Left forelimb (tissue), 1 donor: ENCODE measurements at places on chromosomes 7 and 10.

DNA sequence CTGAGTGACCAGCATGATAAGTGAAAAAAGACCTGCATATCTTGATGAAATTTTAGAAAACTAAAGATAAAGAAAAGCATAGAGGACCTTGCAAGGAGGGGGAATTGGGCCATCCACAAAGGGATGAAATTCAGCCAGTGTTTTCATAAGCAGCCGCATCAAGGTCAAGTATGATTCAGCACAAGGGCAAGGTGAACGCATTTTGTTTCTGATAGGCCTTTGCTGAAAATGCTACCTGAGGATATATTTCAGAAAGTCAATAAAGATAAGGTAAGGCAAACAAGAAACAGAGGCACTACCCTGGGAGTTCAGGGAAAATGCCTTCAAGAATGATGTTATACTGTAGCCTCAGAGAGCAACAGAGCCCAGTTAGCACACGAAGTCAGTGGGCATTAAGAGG lies 55.0 kb upstream of the SHH start:
- no peak for DNase-seq

DNA sequence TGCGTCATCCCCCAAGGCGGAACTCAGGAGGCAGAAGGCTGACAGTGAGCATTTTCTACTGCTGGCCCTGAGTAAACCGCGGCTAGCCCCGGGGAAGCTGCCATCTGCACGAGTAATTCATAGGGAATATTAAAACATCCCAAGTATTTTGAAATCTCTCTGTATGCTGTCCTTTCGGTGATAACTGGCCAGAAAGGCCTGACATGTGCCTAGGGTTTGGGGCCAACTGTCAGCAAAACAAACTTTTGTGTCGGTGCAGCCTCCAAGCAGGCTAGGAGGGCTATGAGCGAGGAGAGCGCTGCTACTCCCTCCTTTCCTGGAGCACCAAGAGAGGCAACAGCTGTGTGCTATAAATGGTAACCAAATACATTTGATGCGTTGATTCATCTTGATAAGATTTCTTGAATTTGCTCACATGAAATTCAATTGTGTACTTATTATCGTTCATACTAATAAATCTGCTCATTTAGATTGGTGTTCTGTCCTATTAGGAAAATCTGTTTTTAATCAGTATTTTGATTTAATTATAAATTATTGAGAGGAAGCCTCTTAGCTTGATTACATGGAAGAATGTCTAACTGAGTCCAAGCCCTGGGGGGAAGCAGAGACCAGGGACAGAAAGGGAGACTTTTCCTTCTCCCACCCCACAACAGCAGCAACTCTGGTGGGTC lies 124.4 kb upstream of the NPS start:
- no peak for DNase-seq

DNA sequence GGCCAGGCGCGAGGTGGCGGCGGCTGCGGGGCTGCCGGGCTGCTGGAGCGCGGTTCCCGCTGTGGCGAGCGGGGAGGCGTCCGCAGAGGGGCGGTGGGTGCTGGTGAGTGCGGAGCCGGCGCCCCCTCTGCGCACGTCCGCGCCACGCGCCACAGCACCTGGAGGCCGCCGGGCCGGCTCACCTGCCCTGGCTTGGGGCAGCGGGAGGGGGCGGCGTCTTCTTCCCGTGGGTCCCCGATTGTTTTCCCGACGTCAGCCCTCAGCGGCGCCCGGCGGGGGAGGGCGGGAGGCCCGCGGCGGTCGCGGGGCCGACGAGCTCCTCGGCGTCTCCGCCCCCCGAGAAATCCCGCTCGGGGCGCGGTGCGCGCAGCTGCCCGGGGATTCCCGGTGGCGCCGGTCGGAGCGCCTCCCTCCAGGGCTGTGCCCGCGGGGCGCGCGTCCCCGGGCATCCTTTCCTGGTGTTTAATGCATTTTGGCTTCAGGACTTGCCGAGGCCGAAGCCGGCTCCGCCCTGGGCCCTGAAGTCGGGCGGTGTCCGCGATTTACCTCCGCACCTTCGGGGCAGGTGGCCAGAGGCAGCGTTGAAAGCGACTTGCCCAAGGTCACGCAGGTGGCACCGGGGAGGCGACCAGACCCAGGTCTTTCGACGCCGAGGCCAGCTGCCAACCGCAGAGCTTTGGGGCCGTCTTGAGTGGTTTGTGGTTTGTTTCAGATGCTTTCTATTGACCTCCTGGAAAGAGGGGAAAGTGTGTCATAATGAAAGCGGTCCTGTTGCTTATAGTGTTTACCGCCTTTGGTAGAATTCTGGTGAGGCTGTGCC lies 561 bp downstream of the PLEKHA1 start:
- no peak for DNase-seq

DNA sequence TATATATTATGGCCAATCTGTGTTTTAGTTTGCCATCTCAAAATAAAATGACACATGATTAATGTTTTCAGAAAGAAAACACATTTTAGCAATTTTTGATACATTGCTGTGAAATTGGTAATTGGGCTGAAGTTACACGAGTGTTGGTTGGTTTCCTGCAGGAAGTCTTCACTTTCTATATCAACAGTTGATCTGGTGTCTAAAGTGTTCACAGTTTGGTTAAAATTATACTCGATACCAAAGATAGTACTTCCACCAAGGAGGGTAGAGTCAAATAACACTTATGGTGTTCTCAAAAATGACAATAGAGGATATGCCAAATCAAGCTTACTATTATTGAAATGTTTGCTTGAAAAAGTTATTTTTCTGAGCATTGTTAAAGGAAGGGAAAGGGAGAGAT lies 120.3 kb upstream of the GLCCI1 start:
- no peak for DNase-seq

GRCh38 chr7:6228361-6229229 lies 43.8 kb downstream of the CYTH3 start:
- DNase-seq, result no peak

DNA sequence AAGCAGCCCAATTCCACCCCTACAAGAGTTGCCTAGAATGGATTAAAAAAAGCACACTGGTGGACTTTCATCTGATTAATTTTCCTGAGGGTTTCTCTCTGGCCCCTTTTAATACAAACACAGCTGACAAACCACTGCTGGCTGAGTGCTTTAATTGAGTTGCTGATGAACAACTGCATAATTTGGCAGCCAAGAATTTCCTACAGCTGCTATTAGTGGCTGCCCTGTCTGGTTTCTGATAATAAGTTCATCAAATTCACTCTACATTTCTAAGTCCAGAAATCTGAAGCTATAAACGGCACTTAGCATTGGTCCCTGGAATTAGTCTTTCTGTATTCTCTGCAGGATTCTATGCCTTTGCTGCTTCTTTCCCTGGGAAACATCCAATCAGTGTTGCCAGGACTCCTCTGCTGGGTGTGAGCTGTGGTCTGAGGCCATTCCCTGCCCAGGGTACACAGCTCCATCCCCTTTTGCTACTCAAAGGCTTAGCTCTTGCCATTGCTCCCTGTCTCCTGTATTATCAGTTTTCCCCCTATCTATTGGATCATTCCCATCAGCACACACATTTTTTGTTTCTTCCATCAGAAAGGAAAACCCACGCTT lies 110.6 kb downstream of the LSM5 start:
- DNase-seq, result no peak

DNA sequence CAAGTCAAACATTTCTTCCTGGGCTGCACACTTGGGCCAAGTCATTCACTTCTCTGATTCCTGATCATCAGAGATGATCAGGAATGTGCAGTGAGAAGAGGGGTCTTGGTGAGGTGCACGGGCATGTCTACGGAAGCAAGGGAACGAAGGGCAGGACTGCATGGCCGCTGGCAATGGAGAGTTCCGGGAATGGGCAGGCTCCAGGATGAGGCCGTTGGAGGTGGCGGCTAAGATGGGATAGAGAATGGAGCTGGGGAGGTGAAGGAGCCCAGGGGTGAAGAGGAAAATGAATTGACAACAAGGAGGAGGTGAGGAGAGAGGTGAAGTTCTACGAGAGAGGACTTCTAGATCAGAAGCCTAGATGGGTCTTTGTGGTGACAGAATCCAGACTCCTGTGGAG lies 260.0 kb downstream of the GRID1 start:
- no peak for DNase-seq

DNA sequence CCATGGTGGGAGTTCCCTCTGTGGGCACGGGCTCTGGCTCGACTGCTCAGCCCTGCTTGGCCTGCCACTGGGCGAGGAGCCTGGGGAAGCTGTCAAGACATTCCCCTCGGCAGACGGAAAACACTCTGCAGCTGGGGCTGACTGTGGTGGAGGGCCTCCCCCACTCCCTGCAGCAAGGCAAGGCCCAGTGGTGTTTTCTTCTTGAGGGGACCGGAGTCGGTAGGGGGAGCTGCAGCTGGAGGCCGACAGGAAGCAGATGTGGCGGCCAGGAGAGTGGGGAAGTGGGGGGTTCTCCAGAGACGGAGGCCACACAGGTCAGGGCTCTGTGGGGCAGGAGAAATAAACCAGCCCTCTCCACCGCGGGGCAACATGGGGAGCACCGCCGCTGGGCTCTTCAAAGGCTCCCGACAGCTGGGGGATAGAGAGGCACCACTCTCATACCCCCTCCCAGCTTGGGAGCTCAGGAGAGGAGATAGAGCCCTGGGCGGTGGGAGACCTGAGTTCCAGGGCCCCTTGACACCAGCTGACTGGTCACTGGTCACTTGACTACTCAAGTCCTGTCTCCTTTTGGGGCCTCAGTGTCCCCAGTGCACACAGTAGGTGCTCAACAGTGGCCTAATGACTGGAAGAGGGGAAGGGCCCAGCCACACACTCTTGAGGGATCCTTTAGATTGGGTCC lies 43.4 kb downstream of the PPIF start:
- DNase-seq, result peak; percentile 60

DNA sequence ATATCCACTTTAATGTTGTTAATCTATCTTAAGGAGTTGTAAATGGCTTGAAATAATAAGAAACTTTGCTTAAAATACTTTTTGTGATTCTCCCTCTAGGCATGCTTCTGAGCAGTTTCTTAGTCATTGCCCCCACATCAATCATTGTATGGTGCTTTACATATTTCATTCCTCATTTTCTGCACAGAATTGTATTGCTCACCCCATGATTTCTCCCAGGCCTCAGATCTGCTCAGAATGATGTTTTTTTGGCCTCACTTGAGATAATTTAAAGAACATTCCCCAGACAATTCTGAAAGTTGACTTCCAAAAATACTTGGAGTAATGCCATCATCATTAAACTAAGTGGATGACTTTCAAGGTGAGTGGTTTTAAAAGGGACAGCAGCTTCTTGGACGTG lies 82.1 kb upstream of the PRPS1L1 start:
- DNase-seq, result no peak

DNA sequence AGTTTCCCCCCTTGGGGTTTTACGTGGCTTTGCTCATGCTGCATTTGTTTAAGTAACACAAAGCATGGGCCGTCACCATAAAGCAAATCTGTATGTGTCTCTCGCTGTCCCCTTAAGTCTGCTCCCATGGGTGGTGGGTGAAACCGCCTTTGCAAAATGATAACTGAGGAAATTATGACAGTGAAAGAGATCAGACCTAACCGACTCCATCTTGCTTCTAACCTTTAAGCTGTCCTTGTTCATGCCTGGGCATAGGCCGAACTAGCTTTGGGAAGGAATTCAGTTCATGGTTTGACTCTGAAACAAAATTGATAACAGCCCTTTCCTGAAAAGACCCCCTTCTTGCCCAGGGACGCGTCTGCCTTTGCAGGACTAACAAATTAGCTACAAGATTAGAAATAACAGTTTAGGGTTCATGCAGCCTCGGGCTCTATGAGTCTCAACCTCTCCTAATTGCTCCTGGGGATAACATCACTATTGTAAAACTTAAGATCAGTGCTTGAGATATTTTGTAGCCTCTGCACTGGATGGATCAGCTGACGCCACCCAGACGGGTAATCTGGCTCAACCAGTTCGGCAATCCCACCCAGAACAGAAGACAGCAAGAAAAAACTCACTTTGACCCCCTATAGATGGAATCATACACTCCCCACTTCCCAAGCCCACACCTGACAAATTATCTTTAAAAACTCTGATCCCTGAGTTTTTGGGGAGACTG lies 623.7 kb downstream of the TYW1 start:
- no peak for DNase-seq

DNA sequence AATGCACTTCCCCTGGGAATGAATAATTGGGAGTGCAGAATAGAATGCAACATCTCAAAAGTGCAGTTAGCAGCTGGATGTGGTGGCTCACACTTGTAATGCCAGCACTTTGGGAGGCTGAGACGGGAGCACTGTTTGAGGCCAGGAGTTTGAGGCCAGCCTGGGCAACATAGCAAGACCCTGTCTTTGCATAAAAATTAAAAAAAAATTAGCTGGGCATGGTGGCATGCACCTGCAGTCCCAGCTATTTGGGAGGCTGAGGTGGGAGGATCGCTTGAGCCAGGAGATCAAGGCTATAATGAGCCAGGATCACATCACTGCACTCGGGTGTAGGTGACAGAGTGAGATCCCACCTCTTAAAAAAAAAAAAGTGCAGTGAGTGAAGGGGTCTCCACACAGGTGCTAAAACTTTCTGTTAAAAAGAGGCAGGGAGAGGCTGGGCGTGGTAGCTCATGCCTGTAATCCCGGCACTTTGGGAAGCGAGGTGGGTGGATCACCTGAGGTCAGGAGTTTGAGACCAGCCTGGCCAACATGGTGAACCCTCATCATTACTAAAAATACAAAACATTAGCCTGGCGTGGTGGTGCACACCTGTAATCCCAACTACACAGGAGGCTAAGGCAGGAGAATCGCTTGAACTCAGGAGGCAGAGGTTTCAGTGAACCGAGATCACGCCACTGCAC lies 13.5 kb upstream of the ZMIZ1 start:
- DNase-seq, result no peak

DNA sequence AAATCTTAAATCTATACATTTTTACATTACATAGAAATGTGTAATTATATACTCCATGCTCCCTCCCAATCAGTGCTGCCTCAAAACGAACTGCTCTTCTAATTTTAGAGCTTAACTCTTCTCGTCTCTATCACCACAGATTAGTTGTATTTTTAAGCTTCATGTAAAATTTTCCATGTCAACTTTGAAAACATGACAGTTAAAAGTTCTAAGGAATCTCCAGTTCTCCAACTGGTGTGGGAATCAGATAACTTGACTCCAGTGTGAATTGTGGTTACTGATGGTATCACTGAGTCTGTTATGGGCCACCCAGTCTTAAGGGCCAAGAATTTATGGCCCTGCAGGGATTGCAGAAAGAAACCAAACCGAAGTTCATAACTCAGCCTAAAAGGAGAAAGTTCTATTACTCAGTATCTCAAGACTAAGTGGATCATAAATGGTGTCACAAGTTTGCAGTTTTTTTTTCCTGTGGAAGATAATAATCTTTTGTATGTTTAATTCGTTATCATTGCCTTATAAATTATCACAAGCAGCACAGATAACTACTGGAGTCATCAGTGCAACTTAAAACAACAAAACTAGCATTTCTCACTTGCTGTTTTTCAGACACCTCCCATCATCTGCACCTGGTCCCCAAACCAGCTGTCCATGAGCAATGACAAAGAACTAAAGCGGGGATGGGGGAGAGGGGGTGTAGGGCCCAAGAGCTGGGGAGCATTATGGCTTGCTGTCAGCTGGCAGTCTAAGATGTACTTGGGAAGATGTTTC lies 31.5 kb upstream of the KMT2E start:
- DNase-seq, result no peak

- no peak for DNase-seq
These were observed 25.3 kb downstream of the ADD3 start for GRCh38 chr10:110032801-110033700.

- no peak for DNase-seq
These were observed 23.7 kb downstream of the STAMBPL1 start for GRCh38 chr10:88903715-88904114.

- no peak for DNase-seq
These were observed 78.1 kb upstream of the SLC25A13 start for GRCh38 chr7:96400001-96400400.
